ENCODE measurements at places on chromosomes 7 and 10. TPM values are rescaled to one million over a fixed set of nuclear protein-coding genes. Genes with fewer than 3 reads are reported as not detected.

The HMX2 gene
- not detected for total RNA-seq

The SPDYE2B gene
- not detected for total RNA-seq

The NME8 gene
- total RNA-seq = not detected

The OR2A5 gene
- total RNA-seq = not detected

The FKBP6 gene
- not detected for total RNA-seq

The SORBS1 gene
- 0.16 TPM for total RNA-seq

The CAMK2G gene
- 23.8 TPM for total RNA-seq

The JAKMIP3 gene
- 0.16 TPM for total RNA-seq

The CPED1 gene
- total RNA-seq = 36.9 TPM

The ACTR3C gene
- 2.0 TPM for total RNA-seq

The ACSL5 gene
- 3.3 TPM for total RNA-seq

The FFAR4 gene
- total RNA-seq = not detected

The C10orf67 gene
- not detected for total RNA-seq

The ADCYAP1R1 gene
- total RNA-seq = not detected

The NXPH1 gene
- not detected for total RNA-seq

The NPC1L1 gene
- 0.09 TPM for total RNA-seq

The PLXDC2 gene
- 3.8 TPM for total RNA-seq

The HUS1 gene
- 9.6 TPM for total RNA-seq

The ZNF33A gene
- total RNA-seq = 9.8 TPM
